Psoas muscle (tissue), 8 donors: ENCODE measurements at places on chromosomes 6 and 20. TPM values are rescaled to one million over a fixed set of nuclear protein-coding genes. Genes with fewer than 3 reads are reported as not detected.

GRCh38 chr6:23174781-23175361 is 605.5 kb downstream of the HDGFL1 start:
- no peak for DNase-seq

DNA sequence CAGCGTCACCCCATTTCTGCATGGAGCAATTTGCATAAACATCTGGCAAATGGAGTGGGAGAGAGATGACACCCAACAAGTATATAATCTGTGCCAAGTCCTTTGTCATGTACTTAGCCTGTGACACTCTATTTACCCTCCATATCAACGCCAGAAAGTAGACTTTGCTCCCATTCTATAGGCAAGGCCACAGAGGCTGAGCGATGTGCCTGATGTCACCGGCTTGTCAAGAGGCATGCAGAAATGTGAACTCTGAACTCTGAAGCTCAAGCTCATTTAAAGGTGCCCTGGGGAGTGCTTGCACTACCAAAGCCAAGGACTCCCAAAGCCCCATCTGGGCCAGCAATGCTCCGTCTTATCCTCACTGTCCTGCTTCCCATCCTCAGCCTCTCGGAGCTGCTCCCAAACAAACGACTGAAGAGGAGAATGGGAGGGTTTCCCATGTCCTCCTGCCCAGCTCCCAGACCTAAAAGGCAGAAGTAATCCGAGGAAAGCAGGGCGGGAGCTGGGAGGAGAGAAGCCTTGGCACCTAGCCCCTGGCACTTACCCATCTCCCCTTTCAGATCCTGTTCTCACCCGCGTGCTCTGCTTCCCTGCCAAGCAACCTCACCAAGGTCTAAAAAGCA is 9.2 kb downstream of the CPNE5 start:
- DNase-seq, result peak; percentile 68

DNA sequence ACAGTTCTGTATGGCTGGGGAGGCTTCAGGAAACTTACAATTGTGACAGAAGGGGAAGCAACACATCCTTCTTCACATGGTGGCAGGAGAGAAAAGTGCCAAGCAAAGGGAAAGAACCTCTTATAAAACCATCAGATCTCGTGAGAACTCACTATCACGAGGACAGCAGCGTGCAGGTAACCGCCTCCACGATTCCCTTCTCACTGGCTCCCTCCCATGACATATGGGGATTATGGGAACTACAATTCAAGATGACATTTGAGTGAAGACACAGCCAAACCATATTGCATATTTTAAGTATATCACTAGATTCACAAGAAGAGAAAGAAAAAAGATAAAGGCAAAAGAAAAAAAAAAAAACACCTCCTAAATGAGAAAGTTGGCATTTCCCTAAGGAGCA is 431.9 kb upstream of the RGS17 start:
- DNase-seq, result no peak

BAG2 gene
- 17.6 TPM for polyA plus RNA-seq

- no peak for DNase-seq
Measured at GRCh38 chr6:6682225-6682624, 93.7 kb downstream of the LY86 start.

DNA sequence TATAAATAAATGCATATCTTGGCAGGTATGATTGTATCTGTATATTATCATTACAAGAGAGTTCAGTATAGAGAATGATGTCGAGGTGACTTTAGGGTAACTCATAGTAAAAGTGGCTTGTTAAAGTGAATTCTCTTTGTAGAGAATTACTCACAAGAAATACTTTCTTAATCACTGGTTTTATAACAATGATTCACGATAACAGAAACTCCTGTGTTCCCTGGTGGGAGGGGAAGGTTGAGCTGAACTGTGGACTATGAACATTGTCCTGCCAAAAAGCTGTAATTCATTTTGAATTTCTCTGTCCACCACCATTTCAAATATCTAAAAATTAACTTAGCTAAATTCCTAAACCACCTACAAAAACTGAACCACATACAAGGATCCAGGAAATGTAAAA is 7.7 kb downstream of the TPMT start:
- no peak for DNase-seq

DNA sequence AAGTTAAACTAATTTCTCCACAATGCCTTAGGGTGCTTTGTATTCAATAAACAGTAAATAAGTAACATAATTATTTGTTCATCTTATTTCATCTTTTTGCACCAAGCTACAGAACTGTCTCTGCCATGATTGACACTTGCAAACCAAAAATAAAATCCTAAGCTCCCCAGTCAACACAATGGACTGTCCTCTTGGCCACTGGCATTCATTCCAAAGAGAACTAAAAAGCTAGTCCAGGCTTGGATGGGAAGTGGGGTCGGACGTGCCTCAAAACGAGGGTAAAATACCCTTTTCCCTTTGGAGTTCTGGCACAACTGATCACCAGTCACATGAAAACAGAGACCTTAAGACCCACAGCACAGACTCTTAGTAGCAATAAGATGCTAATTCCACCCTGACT is 66.4 kb upstream of the THBS2 start:
- no peak for DNase-seq

SIRPB1 gene
- 0.73 TPM for polyA plus RNA-seq

GRCh38 chr6:4460586-4461475 is 315.4 kb upstream of the CDYL start:
- DNase-seq, result peak; percentile 91

GJA10 gene
- not detected for polyA plus RNA-seq

TPMT gene
- polyA plus RNA-seq, result 8.2 TPM

GRCh38 chr6:168216751-168217191 is 102.8 kb downstream of the DACT2 start:
- DNase-seq, result no peak

MYB gene
- polyA plus RNA-seq, result 0.07 TPM

DNA sequence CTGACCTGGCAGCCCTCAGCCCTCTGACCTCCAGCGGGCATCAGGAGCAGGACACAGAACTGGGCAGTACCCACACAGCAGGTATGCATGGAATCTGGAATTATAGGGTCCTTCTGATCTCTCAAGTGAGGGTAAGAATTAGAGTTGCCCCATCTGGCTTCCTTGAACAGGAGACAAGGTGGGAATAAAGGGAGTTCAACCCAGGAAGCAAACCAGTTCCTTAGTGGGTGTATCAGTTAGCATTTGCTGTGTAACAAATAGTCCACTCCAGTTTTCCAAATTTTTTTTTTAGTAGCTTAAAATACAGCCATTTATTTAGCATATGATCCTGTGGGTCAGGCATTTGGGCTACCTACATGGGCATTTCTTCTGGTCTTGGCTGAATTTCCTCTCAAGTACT is 15.7 kb downstream of the MAVS start:
- no peak for DNase-seq

DNA sequence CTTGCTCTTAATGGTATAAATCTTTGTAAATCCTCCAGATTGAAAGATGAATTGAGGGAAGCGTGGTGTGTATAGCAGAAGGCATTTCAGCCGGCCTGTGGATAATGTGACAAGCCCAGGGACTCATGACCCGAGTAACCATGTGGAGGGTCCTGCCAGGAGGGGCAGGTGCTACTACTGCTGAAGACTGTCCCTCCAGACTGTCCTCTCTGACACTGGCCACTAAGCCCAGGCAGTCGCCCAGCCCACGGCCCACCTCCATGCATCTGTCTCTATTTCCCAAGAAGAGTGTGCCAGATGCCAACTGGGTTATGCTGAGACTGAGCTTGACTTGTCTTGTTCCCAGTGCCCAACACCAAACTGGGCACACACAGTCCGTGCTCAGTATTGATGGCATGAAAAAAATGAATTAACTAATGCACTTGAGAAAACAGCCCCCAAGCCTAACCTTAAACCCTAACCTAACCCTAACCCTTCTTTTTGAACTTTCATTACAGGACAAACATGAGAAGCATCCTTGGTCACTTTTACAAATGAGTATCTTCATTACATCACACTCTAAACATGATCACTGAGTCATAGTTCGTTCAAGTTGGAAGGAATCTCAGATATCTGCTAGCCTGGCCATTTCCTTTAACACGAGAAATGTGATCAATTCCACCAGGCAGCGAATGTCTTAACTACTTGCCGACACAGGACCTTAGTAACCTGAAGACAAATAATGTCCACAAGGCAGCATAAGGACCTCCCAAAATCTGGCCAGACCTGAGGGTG is 182.2 kb upstream of the RREB1 start:
- DNase-seq, result peak; percentile 75

DNA sequence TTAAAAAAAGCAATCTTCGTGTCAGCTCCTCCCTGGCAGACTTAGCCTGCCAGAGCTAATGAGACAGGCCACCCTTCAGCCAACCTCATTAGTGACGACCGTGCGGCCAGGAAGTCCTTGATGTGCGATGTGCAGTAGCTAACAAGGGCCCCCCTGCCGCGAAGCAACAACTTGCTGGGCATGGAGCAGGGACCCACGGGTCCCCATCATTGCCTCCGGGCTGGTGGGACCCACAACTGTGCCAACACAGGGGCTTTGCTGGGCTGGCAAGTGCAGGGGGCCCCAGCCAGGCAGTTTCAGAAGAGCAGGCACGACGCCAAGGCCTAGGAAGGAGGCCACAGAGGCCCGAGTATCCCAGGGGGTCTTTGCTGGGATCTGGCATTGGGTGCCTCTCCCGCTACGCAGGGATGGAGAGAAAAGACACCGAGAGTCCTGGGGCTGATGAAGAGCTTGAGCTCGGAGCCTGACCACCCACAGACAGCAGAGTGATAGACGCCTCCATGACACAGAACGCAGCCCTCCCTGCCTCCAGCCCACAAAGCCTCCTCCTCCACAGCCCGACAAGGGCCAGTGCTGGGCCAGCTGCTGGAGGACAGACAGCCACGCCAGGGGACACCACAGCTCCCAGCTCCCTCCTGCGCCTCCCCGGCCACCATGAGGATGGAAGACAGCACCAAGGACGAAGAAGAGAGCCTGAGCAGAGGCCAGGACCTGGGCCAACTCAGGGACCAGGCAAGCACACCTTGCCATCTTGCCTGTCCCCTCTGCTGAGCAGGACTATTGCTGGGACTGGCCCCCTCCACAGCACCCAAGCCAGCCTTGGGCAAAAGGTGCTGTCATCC is 96.6 kb downstream of the YTHDF1 start:
- no peak for DNase-seq

EPM2A gene
- 30.1 TPM for polyA plus RNA-seq

DNA sequence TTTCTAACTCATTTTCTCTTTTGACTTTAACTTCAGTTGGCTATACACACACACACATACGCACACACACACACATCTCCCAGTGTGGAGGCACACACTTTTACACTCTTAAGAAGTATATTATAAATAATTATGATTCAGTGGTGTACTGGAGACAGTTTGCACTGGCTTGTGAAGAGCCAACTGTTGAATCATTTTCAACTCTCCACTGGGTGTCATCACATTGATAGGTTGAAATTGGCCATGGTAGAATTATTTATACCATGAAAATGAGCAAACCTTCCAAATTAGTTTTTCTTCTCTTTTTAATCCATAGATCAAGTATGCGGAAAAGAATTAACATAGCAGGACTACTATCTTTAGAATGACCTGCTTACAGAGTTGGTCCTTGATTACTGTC is 407.1 kb downstream of the BMP2 start:
- no peak for DNase-seq

- no peak for DNase-seq
Measured at GRCh38 chr6:21263531-21264287, 329.8 kb upstream of the SOX4 start.

DNA sequence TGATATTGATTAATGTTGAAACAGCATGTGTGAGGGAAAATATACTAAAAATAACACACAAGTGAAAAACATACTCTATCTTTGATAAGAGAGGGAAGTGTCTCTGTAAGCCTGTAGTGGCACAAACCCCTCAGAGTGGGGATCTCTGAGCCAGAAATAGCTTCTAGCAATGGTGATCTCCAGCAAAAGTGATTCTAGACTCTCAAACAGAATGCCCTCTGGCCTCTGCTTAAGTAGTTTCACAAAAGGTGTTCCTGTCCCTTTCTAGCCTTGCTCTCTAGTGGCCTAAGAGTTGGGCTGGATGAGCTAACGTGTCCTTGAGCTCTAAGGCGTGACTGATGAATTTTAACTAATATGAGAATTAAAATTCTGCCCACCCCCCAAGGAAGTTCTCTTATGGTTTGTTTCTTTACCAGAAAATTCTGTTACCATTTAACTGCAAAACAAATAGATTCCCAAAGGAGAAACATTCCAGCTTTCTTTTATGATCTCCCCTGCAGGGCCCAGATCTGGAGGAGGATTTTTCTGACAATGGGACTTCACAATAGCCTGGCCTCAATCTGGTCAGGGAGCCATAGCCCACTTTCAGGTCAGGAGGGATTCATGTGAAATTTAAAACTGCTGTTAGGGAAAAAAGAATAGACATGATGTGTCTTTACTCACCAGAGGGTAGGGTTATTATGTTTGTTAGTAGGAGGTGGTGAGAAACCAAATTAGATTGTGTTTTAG is 182.5 kb upstream of the LAMP5 start:
- DNase-seq, result no peak

DNA sequence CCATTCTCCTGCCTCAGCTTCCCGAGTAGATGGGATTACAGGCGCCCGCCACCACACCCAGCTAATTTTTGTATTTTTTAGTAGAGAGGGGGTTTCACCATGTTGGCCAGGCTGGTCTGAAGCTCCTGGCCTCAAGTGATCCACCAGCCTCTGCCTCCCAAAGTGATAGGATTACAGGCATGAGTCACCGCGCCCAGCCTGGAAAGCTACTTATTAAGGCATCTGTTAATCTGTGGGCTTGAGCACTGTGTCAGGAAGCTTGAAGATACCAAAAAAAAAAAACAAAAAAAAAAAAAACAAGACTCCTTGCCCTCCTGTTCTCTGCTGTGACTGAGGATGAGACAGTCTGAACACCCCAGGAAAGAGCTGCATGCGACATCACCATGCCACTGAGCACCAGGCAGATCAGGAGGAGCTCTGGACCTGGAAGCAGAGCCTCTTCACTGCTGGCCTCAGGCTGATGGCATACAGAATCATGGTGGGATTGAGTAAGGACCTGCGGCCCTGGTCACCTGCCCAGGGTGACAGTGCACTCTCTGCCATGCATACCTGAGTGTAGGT is 166.5 kb upstream of the SNX9 start:
- DNase-seq, result no peak

DNA sequence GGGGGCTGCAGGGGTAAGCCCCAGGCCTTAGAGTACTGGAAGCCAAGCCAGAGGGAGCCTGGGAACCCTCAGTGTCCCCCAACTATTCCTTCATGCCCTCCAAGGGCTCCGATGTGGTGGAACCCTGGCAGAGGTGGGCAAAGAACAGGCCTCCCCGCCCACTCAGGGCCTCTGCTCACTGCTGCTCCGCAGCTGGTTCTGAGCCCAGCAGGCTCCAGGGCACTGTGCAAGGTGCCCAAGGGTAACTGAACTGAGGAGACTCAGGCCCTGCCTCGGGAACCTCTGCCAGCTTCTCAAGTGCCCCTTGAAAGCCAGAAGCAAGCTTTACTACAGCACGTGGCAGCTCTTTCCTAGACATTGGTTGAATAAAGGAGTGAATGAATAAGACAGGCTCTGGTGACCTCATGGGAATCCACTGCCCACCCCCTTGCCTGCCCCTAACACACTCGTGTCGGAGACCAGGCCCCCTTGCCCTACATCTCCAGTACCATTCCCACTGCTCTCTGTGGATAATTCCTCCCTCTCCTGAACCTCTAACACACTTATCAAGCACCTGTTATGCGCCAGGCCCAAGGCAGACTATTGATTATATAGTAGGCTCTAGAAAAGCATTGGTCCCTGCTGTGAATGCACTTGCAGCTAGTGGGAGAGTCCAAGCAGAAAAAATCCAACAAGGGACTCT is 55.0 kb downstream of the TOX2 start:
- no peak for DNase-seq
